ENCODE measurements at places on chromosomes 3 and 15.

- no peak for DNase-seq
Observed at GRCh38 chr3:109112946-109113760, 4.8 kb downstream of the MORC1 start.

DNA sequence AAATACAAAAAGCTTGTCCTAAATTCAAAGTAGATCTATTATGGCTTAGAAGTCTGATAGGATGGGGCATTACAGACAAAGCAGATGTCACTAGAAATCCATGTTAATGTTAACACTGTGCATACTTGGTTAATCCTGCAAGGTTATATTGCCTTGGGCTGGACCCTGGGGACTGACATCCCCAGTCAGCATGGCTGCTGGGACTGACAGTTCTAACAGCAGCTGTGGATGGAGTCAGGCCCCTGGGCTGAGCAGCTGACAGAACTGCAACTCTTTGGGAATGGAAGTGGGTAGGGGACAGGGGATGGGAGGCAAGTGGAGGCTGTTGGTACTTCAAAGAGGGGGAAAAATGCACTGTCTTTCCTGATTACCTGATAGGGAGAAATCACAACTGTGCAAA is 7.5 kb downstream of the P2RY1 start:
- no peak for DNase-seq

- DNase-seq = no peak
Observed at GRCh38 chr15:66298803-66299251, 5.5 kb downstream of the DIS3L start.

DNA sequence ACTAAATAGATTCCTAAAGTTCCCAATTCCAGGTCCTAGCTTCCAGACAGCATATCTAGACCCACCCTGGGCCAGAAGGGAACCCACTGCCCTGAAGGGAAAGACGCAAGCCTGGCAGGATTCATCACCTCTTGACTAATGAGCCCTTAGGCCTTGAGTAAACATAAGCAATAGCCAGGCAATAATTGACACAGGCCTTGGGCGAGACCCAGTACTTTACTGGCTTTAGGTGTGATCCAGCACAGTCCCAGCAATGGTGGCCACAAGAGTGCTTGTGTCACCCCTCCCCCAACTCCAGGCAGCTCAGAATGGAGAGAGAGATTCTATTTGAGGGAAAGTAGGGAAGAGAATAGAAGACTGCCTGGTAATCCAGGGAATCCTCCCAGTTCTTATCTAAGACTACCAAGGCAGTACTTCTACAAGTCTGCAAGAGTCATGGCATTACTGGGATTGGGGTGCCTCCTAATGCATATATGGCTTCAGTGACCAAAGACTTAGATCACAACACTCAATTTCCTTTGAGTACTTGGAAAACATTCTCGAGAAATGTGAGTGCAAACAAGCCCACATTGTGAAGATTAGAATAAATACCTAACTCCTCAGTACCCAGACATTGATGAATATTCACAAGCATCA is 30.4 kb upstream of the WWTR1 start:
- no peak for DNase-seq

DNA sequence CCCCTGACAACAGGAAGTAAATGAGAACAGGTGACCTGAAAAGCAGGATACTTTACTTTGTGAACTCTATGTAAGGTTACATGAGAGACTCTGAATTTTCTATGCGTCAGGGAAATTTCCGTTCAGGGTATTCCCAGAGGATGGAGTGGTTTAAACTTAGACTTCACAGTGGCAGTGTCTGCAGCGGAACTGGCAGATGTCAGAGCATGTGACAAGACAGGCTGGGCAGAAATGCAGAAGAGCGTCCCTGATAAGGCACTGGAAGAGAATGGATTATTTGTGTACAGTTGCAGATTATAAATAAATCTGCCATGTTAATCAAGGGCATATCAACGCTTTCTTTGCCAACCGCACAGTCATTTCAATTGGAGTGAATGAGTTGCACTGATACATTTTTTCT is 598.4 kb upstream of the ZNF717 start:
- DNase-seq = no peak

GRCh38 chr3:184662187-184662586 is 49.7 kb downstream of the MAGEF1 start:
- no peak for DNase-seq

GRCh38 chr15:66212563-66212921 is 41.0 kb downstream of the MEGF11 start:
- DNase-seq = no peak

- no peak for DNase-seq
Observed at GRCh38 chr3:38650248-38650951, 913 bp upstream of the SCN5A start.

DNA sequence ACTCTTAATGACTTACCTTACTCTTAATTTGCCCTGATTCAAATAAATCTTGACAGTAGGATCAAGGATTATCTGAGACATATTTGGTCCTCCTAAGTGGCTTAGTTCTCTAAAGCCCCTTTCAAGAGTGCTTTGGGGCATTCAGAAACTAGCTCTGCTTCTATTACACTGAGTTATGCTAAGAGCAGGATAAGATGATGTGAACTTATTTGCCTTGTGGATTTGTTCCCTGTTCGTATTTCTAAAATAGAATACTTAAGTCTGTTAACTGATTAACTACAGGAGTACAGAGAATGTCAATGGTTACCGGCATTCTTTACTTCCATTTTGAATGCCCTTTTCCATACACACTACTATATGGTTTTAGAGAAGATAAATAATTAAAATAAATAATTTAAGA is 14.8 kb upstream of the FRMD4B start:
- DNase-seq = no peak

DNA sequence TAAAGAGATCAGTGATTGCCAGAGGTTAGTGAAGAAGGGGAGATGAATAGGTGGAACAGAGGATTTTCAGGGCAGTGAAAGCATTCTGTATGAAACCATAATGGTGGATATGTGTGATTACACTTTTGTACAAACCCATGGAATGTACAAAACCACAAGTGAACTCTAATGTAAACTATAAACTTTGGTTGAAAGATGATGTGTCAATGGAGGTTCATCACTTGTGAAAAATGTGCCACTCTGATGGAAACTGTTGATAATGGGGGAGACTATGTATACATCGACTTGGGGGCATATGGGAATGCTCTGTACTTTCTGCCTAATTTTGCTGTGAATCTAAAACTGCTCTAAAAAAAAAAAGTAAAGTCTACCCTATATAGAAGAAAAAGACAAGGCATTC is 68.7 kb upstream of the ARHGEF3 start:
- no peak for DNase-seq

GRCh38 chr3:9316881-9317361 is 45.9 kb upstream of the THUMPD3 start:
- no peak for DNase-seq
